C1 segment of cervical spinal cord (tissue), 14 donors: ENCODE measurements at places on chromosomes 5 and 9.

- no peak for DNase-seq
These were observed 18.6 kb downstream of the BAAT start for GRCh38 chr9:101366038-101366756.

- DNase-seq, result no peak
These were observed 20.3 kb upstream of the RIC1 start for GRCh38 chr9:5608298-5609225.

GRCh38 chr5:131266370-131267060 is 2.7 kb downstream of the CDC42SE2 start:
- no peak for DNase-seq

DNA sequence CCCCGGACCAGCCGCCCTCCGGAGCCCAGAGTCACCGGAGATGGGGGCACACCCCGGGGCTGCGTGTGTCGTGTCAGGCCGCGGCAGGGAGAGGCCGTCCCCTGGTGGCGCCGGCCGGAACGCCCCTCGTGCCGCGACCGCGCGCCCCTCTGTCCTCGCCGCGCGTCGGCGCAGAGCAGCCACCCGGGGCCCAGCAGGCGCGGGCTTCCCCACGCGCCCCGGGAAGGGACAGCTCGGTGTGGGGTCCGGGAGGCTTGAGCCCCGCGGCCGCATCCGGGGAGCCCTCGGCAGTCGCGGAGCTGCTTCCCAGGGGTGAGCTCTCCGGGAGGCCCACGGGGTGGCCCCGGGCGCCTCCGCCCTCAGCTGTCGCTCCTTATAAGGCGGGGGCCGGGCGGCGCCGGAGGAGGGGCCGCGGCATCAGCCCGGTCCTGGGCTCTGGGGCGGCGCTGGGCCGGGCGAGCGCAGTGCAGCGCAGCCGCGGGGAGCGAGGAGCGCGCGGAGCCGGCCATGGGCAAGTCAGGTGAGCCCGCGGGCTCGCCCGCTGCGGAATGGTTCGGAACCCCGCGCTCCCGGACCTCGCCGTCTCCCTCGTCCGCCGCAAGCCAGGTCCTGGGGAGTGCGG is at the start of gene GLIPR2:
GLIPR2 (plus strand) TSS at position 462 of the 622 bp plus-strand sequence; CDS start at position 508, 46 bp downstream.
- DNase-seq, result peak; percentile 58

DNA sequence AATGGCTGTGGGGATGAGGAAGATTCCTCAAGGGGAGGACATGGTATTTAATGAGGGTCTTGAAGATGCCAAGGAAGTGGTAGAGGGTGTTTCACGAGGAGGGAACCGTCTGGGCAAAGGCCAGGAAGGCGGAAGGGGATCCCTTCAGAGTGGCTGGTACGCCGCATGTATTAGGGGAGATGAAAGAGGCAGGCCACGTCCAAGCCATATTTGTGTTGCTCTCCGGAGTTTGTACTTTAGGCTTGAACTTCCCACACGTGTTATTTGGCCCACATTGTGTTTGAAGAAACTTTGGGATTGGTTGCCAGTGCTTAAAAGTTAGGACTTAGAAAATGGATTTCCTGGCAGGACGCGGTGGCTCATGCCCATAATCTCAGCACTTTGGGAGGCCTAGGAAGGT is 1.2 kb downstream of the FXN start:
- DNase-seq, result no peak

DNA sequence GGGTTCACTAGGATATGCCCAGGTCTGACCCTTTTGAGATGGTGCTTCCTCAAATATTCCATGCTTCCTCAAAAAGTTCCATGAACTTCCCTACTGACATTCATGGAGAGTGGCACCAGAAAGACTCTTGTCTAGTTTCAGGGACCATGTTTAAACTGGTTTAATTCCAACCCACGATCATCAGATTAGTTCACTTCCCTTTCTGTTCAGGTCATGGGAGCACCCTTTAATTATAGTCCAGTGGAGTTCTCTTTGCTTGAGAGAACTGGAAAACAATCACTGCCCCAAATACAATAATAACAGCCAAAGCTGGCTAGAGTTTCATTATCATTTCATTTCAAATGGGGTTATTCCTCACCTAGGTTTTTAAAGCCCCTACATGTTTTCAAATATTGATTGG is 9.7 kb upstream of the ERBIN start:
- DNase-seq, result no peak

- DNase-seq, result no peak
These were observed 77.4 kb downstream of the WWC1 start for GRCh38 chr5:168368854-168369253.

DNA sequence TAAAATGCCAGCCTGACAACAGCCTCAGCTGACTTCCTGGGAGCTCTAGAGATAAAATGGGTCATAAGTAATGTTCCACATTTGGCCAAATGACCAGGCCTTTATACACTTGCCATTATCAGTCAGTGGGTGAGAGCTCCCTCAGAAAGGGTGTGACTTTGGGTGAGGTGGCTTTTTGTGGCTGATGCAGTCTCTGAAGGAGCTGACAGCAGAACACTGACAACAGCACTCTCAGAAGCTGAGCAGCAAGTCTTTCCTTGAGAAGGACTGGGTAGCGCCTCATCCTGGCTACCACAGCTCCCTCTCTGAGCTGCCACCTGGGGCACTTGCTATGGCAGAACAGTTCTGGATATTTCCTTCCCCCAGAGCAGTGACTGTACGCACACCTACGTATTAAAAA is 22.0 kb upstream of the GNAQ start:
- DNase-seq, result no peak

GRCh38 chr9:69580582-69581214 is 91.5 kb downstream of the APBA1 start:
- no peak for DNase-seq

- no peak for DNase-seq
These were observed 21.2 kb downstream of the MAST4 start for GRCh38 chr5:66617226-66617861.

- DNase-seq, result no peak
These were observed 31.8 kb upstream of the C7 start for GRCh38 chr5:40877371-40877988.

GRCh38 chr9:128101231-128101661 is 26.3 kb downstream of the PTGES2 start:
- no peak for DNase-seq

GRCh38 chr9:34984049-34984448 is 5.5 kb upstream of the DNAJB5 start:
- DNase-seq, result no peak

GRCh38 chr9:26261503-26262330 is 583.5 kb upstream of the TUSC1 start:
- DNase-seq, result no peak

DNA sequence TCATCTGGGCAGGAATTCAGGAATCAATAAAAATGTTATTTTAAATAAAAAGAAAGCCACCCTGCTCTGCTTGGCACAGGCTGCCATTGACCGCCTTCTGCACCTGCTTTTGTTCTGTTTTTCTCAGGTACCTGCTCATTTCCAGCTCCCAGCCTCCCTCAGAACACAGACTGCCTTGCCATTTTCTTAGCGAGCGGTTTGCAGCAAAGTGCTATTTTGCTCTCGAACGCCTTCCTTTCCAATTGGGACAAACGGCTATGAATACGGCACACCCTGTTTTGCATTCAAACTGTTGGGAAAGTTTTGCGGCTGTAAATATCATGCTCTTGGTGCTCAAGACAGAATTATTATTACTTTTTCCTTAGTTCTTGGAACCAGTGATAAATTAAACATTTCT is 25.1 kb upstream of the FCN1 start:
- DNase-seq, result no peak

- DNase-seq, result no peak
These were observed 574.5 kb upstream of the GRAMD2B start for GRCh38 chr5:125848751-125849150.

DNA sequence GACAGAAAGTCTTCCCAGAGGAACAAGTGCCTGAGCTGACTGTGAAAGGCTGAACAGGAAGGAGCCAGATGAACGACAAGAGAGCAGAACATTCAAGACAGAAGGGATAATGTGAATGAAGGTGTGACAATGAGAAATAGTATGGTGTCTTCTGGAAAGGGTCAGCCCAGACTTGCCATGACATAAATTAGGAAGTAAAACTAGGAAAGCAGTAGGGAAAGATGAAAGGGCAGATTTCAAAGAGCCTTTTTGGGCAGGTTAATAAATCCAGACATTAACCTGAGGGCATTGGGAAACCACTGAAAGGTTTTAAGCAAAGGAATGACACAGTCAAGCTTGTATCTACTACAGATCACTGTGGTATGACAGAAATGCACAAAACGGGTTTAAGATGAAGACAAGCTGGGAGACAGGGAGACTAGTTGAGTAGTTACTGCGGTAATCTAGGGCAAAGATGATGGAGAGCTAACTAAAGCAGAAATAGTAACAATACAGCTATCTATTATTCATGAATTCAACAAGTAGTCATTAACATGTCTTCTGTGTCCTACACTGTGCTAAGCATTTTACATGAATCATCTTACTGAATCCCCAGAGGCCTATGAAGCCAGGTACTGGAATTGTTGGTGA is 580.9 kb upstream of the WWC1 start:
- DNase-seq, result no peak
